ENCODE measurements at places on chromosomes 16 and 17. TPM values are rescaled to one million over a fixed set of nuclear protein-coding genes. Genes with fewer than 3 reads are reported as not detected.

- no peak for DNase-seq
These were observed 16.6 kb downstream of the CTU2 start for GRCh38 chr16:88722784-88723506.

KRTAP4-5 gene
- not detected for total RNA-seq

- DNase-seq, result no peak
These were observed 30.7 kb downstream of the CCR7 start for GRCh38 chr17:40534371-40535189.

- DNase-seq, result no peak
These were observed 33.2 kb downstream of the VPS35L start for GRCh38 chr16:19588661-19589060.

DNA sequence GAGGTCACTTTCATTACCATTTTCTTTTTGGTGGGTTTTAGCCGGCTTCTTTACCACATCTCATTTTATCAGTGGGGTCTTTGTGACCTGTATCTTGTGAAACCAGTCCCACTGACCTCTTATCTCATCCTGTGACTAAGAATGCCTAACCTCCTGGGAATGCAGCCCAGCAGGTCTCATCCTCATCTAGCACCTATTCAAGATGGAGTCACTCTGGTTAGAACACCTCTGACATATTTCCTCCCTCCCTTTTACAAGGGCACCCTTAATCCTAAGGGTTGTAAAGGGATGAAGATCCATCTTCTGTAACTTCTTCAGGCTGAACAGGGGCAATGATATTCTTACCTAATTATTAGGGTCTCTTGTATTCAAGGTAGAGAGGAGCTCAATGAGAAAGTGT, 107.9 kb upstream of the HAS3 start:
- DNase-seq, result no peak

DNA sequence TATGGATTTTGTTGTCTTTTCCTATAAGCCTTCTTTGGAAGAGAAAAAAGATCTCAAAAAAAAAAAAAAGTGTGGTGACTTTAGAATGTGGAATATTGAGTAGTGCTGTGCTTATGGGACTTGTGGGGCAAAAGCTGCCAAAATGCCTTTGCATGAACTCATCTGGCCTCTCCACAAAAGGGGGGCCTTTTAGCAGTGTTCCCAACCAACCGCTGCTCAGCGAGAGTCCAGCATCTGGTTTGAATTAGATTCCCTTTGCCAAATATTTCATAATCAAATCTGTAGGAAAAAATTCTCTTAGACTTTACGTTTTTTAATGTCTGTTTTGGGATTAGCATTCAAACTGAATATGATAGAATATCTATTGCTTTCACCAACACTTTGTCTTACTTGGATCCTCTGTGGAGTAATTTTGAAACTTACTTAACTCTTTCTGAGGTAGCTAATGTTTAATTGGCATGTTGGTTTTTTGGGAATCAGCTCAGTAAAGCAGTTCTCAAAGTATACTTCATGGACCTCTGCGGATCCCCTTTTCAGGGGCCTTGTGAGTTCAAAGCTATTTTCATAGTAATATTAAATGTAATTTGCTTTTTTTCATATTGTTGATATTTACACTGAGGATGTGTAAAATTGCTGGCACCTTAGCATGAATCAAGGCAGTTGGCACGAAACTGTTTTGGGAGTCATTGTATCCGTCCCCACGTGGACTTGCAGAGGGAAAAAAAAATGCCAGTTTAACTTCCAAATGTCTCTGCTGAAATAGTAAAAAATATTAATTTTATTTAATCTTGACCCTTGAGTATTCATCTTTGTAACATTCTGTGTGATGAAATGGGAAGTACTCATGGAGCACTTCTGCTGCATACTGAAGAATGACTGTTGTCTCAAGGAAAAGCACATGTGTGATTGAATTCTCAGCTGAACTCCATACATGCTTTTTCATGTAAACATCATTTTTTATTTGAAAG, 34.7 kb upstream of the VPS4A start:
- no peak for DNase-seq
